ENCODE measurements at places on chromosomes 6 and 20.

- DNase-seq: no peak
Measured at GRCh38 chr6:45630314-45630713, 252.6 kb upstream of the SUPT3H start.

DNA sequence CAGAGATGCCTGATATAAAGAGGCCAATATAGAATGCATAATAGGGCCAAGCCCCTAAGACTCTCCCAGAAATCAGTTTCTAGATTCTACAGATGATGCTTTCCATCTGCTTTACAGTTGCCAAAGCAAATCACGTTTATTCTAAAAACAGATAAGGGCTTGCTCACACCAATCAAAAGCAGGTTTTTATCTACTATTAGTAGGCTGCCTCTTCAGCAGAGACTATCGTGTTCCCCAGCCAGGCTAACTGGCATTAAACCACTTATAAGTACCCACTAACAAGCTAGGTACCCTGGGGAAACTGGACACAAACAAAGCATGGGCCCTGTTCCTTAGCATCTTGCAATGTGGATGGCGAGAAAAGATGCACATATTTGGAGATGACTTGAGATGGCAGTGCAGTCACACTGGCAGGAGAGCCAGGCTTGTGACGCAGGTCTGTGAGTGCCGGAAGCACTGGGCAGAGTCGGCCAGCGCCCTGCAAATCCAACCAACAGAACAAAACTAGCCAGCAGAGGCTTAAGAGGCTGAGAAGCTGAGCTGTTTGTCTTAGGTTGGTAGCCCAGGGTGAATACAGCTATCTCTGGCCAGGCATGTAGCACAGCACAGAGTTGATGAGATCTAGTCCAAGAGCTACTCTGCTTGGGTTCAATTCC lies 73.4 kb downstream of the GFOD1 start:
- DNase-seq: no peak

GRCh38 chr6:152701863-152702401 lies 4.2 kb downstream of the MYCT1 start:
- no peak for DNase-seq

- no peak for DNase-seq
Measured at GRCh38 chr20:44970243-44970757, 4.0 kb downstream of the STK4 start.

GRCh38 chr6:21187485-21187884 lies 406.1 kb upstream of the SOX4 start:
- DNase-seq: no peak

DNA sequence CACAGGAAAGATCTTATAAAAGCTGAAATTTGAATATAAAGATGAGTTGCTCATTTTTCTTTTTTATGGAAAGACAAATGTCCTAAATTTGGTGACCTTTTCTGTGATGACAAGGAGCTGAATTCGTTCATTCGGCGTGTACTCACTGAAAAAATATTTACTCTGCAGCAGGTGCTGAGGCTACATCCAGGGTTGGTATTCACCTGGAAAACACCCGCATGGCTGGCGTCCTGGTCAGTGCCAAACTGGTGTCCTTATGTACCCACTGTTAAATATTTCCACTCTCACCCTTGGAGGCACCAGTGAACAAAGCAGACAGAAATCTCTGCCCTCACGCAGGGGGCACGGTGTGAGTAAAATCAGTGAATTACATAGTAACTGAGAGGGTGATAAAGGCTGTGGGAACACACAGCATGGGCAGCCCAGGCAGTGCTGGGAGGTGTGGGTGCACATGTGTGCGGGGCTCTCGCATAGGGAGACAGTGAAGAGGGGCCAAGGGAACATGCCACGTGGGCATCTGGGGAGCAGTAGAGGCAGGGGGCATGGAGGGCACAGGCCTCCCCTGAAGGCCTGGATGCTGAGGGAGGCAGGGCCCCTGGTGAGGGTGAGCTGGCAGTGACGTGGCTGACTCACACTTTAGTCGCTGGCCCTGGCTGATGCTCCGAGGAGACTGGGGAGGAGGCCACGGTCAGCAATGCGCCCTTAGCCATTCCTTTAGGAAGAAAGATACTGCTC lies 89.7 kb downstream of the INSM1 start:
- DNase-seq: no peak

- no peak for DNase-seq
Measured at GRCh38 chr20:48626226-48626937, 201.4 kb downstream of the PREX1 start.

Data from AG09309 (cell line).